ENCODE measurements at places on chromosomes 2 and 18.

DNA sequence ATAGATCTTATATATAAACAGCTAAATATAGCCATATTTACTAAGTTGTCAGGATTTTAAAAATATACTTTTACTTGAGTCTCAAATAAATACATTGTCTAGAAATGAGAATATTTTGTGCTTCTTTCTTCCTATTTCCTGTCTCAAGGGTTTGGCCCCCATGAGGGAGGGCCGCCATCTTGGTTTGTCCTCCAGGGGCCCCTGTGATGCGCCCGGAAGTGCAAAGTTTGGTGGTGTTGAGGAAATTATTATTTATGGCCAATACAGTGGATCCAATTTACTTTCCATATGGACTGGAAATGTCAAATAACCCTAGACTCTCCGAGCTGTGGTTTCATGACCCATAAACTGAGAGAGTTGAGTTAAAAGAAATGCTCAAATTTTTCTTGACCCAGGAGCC lies 104.7 kb upstream of the OTOS start:
- no peak for DNase-seq

GRCh38 chr2:31651736-31652135 lies 71.0 kb upstream of the SRD5A2 start:
- no peak for DNase-seq

DNA sequence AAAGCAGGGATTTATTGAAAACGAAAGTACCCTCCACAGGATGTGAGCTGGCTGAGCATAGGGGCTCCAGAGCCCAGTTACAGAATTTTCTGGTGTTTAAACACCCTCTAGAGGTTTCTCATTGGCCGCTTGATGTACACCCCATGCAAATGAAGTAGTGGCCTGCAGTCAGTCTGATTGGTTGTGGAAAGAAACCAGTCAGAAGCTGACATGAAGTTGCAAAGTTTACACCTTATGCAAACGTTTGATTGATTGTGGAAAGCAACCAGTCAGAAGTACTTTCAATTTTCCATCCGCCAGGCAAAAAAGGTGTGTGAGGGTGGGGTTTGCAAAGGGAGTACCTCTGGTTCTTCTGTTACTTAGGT lies 62.3 kb downstream of the VWA3B start:
- no peak for DNase-seq

- no peak for DNase-seq
Measured at GRCh38 chr2:208135794-208136715, 6.4 kb upstream of the CRYGC start.

DNA sequence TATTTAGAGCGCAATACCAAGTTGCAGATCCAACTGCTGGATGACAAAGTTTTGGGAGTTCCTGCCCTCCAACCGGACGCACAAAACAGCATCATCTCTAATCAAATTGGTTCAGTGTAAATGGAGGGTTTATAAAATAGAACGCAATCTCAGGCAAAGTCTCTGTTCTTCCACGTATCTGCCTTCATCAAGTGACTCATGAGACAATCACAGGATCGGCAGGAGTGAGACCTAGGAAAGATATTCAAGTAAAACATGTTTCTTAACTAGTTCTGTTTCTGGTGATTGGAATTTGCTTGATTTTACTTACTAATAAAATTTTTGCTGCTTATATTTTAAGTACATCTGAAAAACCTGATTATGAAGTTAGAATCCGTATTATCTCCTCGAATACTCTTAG lies 7.6 kb downstream of the FZD5 start:
- DNase-seq, result no peak

DNA sequence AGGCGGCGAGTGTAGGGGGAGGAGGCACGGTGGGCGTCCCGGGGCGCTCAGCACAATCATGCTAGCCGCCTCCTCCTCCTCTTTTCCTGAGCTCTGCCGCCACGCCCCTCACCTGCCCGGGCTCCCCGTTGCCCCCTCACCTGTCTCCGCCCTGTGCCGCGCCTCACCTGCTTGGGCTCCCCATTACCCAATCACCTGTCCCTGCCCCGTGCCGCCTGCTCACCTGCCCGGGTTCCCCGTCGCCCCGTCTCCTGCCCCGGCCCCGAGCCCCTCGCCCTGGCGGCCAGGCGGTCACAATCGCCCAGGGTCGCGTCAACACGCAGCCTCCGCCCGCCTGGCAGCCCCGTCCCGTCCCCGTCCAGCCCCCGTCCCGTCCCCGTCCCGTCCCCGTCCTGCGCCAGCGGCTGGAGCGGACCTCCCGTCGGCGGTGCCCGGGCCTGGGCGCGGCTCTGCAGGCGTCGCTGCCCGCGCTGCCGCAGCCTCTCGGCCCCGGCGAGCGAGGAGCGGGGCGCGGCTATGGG lies at the start of gene DCDC2C:
Gene DCDC2C, plus strand, starts transcription at position 340 of the 521 bp plus-strand sequence. Its CDS starts 177 bp downstream, at position 517.
- DNase-seq, result no peak

DNA sequence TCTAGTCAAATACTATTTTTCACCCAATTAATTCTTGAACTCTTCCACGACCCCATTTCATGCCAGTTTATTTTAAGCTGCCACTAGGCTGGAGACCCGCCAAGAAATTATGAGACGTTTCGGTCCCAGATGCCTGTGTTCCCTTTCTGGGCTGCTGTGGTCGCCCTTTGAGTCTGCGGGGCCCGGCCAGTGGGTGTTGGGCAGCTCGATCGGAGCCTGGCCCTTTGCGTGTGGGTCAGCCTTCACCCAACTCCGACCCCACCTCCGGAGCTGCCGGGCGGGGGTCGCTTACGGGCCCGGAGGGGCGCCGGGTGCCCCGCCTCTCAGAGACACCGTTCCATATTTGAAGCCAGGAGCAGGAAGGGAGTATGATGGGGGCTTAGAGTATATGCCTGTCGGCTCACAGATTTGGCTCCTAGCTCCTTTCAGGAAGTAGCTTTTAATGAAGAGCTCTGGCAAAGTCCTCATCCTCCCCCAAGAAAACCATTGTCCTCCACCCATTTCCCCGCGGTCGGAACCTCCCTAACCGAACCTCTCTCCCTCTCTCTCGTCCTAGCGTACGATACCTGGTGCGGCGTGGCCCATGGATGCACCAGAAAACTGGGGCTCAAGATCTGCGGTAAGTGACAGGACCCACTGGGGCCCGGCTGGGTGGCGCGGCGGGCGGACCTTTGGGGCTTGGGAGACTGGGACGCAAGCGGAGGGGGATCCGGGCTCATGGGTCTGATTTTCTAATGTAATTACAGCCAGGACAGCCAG lies 5.0 kb downstream of the GAD1 start:
- no peak for DNase-seq

DNA sequence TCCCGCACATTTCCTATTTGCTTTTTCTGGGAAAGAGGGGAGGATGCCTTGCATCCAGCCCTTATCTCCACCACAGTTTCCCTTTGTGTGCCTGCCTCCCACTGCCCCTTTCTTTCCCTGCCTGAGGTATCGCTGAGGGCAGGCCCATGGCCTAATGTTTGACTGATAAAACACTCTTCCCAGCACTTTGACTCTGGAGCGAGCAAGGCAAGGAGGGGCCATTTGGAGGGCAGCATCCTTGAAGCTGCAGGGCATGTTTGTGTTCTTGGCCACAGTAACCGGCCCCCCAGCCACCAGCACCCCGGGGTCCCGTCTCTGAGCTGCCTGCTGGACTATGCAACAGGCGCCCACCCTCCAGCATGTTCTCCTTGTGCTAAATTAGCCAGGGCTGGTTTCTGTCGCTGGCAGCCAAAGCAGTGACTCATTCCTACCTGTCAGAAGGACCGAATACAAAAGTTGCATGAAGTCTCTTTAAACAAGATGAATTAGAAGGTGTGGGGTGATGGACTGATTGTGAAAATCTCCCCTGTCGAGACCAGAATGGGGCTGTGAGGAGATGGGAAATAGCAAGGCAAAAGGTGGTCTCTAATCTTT lies 50.7 kb downstream of the BCL2L11 start:
- DNase-seq, result no peak

GRCh38 chr2:189412330-189412953 lies 28.8 kb upstream of the WDR75 start:
- no peak for DNase-seq

GRCh38 chr2:212157012-212157411 lies 381.6 kb downstream of the ERBB4 start:
- DNase-seq, result no peak

DNA sequence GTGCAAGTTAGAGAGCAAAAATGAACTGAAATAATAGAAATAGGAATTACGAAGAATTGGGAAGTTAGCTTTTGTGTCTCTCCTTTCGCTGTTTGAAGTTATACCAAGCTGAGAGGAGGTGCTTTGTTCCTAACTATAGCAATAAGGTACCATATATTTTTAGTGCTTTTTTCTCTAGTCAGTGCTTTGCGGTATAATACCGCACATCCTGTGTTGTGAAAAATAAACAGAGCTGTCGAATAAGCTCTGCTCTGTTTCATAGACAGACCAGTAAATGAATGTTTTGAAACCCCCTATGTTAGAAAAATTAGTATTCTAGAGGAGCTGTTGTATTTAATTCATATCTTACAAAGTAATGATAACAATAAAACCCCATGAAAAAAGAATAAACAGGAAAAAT lies 130.8 kb downstream of the MAP4K4 start:
- DNase-seq, result no peak

- DNase-seq, result no peak
Measured at GRCh38 chr18:63107171-63107845, 212.3 kb downstream of the BCL2 start.

- DNase-seq, result no peak
Measured at GRCh38 chr2:67075530-67076238, 321.4 kb upstream of the ETAA1 start.

- no peak for DNase-seq
Measured at GRCh38 chr2:126795656-126796055, 103.0 kb upstream of the TEX51 start.
